Stimulated activated CD4-positive, alpha-beta T cell treated with anti-CD3 and anti-CD28 coated beads, Interleukin-1b, Interleukin-23, amount 100 ng/mL, for 4 hours (primary cell): ENCODE measurements at places on chromosomes 6 and 20.

DNA sequence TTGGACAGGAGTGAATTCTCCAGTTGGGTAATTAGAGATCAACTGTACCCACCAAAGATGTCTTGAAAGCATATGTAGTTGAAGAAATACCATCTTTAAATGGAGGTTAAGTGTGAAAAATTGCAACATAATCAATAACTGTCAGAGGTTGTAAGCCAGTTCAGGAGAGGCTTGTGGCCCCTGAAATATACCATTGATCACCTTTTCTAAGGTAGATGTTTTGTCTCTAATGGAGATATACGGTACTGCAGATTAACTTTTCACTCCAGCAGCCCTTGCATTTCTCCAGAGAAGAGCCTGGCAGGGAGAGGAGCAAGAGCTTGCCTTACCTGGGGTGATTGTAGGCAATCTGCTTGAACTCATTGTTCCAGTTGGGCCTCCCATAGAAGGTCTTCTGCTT is 48.8 kb downstream of the NOX3 start:
- no peak for DNase-seq

- no peak for DNase-seq
Observed at GRCh38 chr20:58571693-58572427, 56.7 kb upstream of the APCDD1L start.

DNA sequence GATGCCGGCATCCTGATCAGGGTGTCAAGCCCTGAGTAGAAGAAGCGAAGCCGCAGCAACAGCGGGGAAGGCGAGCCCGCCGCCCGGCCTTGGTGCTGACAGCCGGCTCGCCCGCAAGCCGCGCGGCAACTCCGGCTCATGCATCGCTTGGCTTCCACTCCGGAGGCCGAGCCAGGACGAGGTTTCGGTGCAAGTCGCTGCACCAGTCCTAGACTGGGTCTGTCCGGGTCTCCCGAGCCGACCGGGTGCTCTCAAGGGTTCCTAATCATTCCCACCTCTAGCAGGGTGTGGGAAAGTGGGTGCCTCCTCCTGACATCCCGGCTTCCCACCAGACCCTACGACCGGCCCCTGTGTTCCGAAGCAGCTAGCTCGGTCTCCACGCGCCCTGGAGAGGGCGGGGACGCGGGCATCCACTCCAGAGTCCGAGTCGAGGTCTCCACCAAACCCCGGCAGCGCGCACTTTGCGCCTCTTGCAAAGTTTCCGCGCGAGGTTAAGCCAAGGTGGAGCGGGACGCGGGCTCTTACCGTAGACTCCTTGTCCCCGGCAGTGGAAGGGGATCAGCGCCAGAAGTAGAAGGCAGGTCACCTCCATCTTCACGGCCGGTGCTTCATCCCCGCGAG is 1.4 kb downstream of the MDGA1 start:
- no peak for DNase-seq

DNA sequence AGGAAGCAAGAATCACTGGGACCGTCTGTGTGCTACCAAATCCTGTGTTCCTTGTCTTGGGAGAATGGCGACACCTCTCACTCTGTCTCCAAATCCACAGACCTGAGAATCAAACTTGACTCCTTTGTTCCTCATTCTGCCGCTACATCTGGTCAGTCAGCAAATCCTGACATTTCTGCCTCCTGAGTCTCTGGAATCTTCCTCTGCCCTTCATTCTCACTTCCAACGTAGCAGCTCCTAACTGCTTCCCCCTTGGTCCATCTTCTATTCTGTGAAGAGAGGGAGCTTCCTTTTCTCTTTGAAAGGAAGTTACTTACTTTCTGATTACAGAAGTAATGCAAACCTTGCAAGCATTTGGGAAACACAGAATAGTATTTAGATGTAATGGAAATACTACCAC is 37.7 kb downstream of the SYTL3 start:
- DNase-seq, result no peak

DNA sequence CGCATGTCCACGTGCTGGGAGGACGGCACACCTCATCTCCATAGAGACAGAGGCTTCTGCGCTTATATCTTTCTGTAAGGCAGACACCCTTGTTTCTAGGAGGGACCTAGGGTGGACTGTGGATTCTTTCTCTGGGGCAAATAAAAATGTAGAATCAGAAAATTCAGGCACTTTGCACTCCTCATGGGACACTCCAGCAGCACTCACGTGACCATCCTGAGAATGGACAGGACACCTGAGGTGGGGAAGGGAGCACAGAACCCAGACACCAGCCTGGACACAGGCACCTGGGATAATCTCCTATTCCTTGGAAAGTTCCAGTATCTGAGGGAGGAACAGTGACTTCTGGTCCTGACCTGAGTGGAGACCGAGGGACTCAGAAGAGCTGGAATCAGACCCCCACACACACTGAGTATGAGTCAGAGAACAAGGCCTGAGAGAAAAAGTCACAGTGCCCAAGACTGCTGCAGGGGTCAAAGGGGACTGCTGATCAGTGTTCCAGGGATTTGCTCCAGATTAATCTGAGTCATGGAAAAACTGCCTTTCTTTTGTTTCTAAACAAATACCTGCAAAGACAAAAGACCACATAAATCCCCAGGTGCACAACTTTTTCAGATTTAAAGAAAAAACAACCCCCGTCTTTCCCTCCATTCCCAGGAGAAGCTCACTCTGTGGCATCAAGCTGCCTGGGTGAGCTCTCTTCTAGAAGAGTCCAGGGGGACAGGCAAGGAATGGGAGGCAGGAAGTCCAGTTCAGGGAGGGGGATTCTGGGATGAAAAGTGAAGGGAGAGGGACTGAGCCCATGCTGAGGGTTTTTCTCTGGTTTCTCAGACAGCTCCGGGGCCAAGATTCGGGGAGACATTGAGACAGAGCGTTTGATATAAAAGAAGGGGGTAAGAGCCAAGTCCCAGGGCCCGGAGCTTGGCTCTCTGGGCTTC is 35.6 kb upstream of the MICB start:
- DNase-seq, result no peak

GRCh38 chr6:139515511-139515910 is 141.1 kb upstream of the CITED2 start:
- no peak for DNase-seq

DNA sequence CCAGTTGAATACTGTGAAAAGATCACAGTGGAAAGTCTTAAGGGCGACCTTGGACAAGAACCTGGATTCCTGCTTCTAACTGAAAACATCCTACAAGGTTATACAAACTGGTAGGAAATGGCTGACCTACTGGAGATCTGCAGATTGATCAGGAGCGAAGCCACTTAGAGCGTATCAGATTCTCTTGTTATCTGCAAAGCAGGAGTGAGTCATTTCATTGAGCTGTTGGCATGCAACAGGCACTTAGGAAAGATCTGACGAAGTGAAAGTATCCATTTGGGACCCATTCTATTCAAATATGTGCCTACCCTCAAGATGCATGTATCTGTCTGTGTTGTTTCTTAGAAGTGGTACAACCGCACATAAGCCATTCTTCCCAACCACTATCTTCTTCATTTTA is 131.2 kb upstream of the RIN2 start:
- no peak for DNase-seq

DNA sequence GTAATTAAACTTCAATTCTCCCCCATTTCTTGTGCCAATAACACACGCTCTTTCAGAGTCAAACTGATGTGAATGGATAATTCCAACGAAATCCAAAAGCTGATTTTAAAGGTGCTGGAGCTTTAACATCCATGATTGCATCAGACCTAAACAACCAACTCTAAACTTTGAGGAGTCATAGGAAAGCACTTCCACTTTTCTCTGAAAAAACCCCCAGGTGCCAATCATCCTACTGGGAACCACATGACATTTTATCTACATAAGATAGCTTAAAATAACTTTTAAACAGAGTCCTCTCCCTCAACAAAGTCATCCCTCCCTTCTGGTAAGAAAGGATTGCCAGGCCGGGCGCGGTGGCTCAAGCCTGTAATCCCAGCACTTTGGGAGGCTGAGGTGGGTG is 167.7 kb upstream of the PDE10A start:
- DNase-seq, result no peak

- no peak for DNase-seq
Observed at GRCh38 chr20:39903806-39904465, 785.1 kb downstream of the MAFB start.
